Heart right ventricle (tissue), 16 donors: ENCODE measurements at places on chromosomes 3 and 15.
A peak's percentile ranks its signal among the peaks of the same experiment; 100 is the strongest.

DNA sequence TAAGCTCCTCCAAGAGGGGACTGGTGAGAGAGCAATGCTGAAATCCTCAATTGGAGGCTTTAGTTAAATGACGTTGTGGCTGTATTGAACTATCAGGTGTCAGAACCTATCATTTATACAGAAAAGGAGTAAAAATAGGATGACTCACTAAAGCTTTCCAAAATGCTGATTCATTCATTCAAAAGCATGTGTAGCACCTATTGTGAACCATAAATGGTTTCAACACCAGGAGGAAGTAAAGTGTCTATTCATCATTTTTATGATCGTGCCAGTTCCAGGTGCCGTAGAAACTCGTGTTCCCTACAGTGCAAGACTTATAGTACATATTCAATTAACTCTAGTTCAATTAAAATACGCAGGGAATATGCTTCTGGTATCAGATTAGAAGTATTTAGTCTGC lies 66.5 kb upstream of the ARRDC4 start:
- no peaks in the 10 kb centered on the region for H3K27me3 ChIP-seq
- H3K27ac ChIP-seq: no peak overlapping the region
- no peak for DNase-seq
- no peaks in the 10 kb centered on the region for H3K36me3 ChIP-seq
- H3K4me3 ChIP-seq: no peak overlapping the region

- H3K36me3 ChIP-seq: no peaks in the 10 kb centered on the region
- no peaks in the 10 kb centered on the region for H3K27me3 ChIP-seq
- no peak overlapping the region for H3K4me3 ChIP-seq
- H3K27ac ChIP-seq: no peak overlapping the region
- H3K4me1 ChIP-seq: no peaks in the 10 kb centered on the region
These were observed 60.0 kb downstream of the CHST2 start for GRCh38 chr3:143179603-143180002.

GRCh38 chr3:24433838-24434591 lies 60.6 kb downstream of the THRB start:
- H3K27ac ChIP-seq: peak overlapping the region; percentile 72
- no peaks in the 10 kb centered on the region for H3K27me3 ChIP-seq
- H3K36me3 ChIP-seq: no peaks in the 10 kb centered on the region
- H3K4me3 ChIP-seq: no peak overlapping the region
- peaks cover 4% of the 10 kb centered on the region for H3K4me1 ChIP-seq
- no peak for DNase-seq

- no peaks in the 10 kb centered on the region for H3K27me3 ChIP-seq
- H3K4me1 ChIP-seq: no peaks in the 10 kb centered on the region
- H3K27ac ChIP-seq: no peak overlapping the region
These were observed 142.5 kb downstream of the PDE8A start for GRCh38 chr15:85124173-85124572.

DNA sequence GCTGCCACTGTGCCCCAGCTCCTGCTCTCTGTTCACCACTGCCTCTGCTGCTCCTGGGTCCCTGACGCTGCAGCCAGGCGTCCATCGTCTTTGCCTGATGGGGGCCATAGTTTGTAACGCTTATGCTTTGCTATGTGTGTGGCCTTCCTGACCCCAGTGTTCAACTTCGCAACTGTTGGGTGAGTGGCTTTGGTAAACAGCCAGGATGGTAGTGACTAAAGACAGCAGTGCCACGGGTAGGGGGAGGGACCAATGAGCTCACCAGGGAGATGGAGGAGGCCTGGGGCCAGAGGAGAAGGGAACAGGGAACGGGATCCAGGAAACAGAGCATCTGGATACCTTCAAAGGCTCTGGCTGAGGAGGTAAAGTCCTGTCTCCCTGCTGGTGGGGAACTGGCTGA lies 75.9 kb upstream of the ALDH1L1 start:
- H3K4me3 ChIP-seq: no peak overlapping the region
- H3K4me1 ChIP-seq: no peaks in the 10 kb centered on the region
- no peak for DNase-seq
- no peak overlapping the region for H3K27ac ChIP-seq

DNA sequence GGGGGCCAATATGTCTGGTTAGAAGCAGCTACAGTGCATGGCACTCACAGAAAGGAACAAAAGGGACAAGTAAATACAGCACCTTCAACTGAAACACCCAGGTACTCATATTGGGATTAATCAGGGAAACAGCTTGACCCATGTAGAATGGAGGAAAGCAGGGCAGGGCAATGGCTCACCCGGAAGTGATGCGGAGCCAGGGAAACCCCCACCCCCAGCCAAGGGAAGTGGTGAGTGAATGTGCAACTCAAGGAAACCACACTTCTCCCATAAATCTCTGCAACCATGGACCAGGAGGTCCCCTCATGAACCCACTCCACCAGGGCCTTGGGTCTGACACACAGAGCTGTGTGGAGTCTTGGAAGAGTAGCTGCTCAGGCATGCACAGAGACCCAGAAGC lies 117.1 kb downstream of the MTHFS start:
- H3K27me3 ChIP-seq: no peaks in the 10 kb centered on the region
- H3K27ac ChIP-seq: no peak overlapping the region
- H3K4me1 ChIP-seq: no peaks in the 10 kb centered on the region
- no peak overlapping the region for H3K4me3 ChIP-seq
- no peak for DNase-seq

DNA sequence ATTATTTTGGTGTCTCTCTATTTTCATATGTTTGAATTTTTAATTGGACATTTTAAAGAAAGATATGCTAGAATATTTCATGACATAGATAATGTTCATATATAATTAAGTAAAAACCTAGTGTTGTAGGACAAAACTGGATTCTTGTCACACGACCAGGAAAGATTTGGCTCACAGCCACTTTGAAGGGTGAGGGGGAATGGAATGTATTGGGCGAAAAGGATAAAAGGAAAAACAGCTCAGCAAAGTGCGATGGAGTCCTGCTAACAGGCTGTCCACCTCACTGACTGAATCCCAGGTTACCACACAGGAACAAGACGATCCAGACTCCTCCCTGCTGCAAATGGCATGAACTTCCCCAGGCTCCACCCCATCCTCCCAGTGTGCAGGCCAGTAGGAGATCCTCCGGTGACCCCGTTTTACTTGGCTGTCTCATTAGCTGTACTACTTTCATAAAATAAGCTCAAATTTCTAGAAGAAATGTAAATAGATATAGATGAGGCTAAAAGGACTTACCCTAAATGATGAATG lies 186.2 kb downstream of the CD47 start:
- DNase-seq: no peak
- no peaks in the 10 kb centered on the region for H3K4me1 ChIP-seq
- no peaks in the 10 kb centered on the region for H3K36me3 ChIP-seq
- H3K27me3 ChIP-seq: no peaks in the 10 kb centered on the region
- H3K4me3 ChIP-seq: no peak overlapping the region

DNA sequence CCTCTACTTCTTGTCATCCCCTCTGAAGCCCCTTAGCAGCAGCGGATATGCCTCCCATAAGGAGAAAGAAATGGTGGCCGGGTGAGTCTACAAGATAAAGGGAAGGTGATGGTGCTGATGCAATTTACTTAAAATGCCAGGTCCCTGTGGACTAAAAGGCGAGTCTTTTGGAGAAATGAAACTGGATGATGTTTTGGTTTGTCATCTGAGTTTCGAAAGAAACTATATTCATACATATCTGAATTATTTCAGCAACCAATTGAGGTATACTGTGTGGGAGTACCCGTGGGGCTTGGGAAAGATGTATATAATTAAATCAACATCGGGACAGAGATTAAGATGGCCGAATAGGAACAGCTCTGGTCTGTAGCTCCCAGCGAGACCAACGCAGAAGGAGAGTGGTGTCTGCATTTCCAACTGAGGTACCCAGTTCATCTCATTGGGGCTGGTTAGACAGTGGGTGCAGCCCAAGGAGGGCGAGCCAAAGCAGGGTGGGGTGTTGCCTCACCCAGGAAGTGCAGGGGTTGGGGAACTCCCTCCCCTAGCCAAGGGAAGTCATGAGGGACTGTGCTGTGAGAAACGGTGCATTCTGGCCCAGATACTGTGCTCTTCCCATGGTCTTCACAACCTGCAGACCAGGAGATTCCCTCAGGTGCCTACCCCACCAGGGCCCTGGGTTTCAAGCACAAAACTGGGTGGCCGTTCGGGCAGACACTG lies 210.6 kb upstream of the CHRM5 start:
- no peaks in the 10 kb centered on the region for H3K4me1 ChIP-seq
- H3K27me3 ChIP-seq: no peaks in the 10 kb centered on the region
- no peak overlapping the region for H3K27ac ChIP-seq
- no peak for DNase-seq

- H3K27ac ChIP-seq: no peak overlapping the region
- H3K4me3 ChIP-seq: no peak overlapping the region
- peaks cover 2% of the 10 kb centered on the region for H3K4me1 ChIP-seq
- no peak for DNase-seq
- no peaks in the 10 kb centered on the region for H3K27me3 ChIP-seq
These were observed 66.6 kb downstream of the KCNMB2 start for GRCh38 chr3:178602856-178603255.

DNA sequence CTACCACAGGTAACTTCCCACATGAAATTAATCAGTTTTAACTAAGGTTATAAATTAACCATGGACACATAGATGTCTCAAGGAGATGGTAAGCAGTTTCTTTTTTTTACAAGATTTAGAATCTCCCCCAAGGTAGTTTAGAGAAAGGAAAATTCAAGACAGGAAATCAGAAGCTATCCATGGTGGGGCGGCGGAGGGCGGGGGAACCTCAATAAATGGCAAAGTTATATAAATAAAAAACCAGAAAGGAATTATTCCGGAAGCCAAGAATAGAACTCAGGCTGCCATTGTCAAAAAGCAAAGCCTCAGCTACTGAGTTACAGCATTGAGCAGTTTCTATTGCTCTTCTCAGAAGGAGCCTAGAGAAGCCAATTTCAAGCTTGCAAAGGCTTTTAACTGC lies 172.1 kb upstream of the SMAD3 start:
- H3K4me3 ChIP-seq: no peak overlapping the region
- no peak for DNase-seq
- H3K27me3 ChIP-seq: no peaks in the 10 kb centered on the region
- peaks cover 10% of the 10 kb centered on the region for H3K4me1 ChIP-seq

- H3K27ac ChIP-seq: no peak overlapping the region
- H3K4me3 ChIP-seq: no peak overlapping the region
- no peaks in the 10 kb centered on the region for H3K4me1 ChIP-seq
- no peaks in the 10 kb centered on the region for H3K36me3 ChIP-seq
These were observed 61.2 kb downstream of the PAK2 start for GRCh38 chr3:196800742-196801434.

DNA sequence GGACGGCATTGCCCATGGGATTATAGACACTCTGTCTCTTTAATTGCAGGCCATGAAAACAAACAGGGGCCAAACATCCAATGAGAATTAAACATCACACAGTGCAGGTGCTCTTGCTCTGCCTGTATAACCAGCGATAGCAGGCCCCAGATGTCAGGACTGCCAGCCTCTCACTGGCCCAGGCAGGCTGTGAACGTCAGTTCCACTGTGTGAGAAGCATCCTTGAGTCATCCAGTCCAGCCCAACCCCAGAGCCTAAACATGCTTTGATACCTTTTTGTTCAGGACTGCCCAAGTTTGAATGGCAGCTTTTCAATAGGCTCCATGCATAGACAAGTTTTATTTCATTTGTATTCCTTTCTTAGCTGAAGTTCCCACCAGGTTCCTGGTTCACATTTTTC lies 189.8 kb downstream of the SLCO3A1 start:
- H3K27me3 ChIP-seq: no peaks in the 10 kb centered on the region
- DNase-seq: no peak
- H3K36me3 ChIP-seq: no peaks in the 10 kb centered on the region

- no peak overlapping the region for H3K27ac ChIP-seq
- H3K36me3 ChIP-seq: no peaks in the 10 kb centered on the region
- no peaks in the 10 kb centered on the region for H3K27me3 ChIP-seq
- no peak overlapping the region for H3K4me3 ChIP-seq
- peaks cover 36% of the 10 kb centered on the region for H3K4me1 ChIP-seq
- DNase-seq: no peak
These were observed 112.2 kb upstream of the TSPAN3 start for GRCh38 chr15:77183066-77183465.

GRCh38 chr3:183044547-183045229 lies 54.6 kb downstream of the MCCC1 start:
- H3K27ac ChIP-seq: no peak overlapping the region
- no peaks in the 10 kb centered on the region for H3K27me3 ChIP-seq
- no peak for DNase-seq
- no peak overlapping the region for H3K4me3 ChIP-seq
- H3K4me1 ChIP-seq: no peaks in the 10 kb centered on the region
- H3K36me3 ChIP-seq: peaks cover 25% of the 10 kb centered on the region

GRCh38 chr3:63030666-63031065 lies 155.4 kb upstream of the CADPS start:
- H3K36me3 ChIP-seq: no peaks in the 10 kb centered on the region
- no peak overlapping the region for H3K27ac ChIP-seq
- no peaks in the 10 kb centered on the region for H3K27me3 ChIP-seq
- H3K4me3 ChIP-seq: no peak overlapping the region

DNA sequence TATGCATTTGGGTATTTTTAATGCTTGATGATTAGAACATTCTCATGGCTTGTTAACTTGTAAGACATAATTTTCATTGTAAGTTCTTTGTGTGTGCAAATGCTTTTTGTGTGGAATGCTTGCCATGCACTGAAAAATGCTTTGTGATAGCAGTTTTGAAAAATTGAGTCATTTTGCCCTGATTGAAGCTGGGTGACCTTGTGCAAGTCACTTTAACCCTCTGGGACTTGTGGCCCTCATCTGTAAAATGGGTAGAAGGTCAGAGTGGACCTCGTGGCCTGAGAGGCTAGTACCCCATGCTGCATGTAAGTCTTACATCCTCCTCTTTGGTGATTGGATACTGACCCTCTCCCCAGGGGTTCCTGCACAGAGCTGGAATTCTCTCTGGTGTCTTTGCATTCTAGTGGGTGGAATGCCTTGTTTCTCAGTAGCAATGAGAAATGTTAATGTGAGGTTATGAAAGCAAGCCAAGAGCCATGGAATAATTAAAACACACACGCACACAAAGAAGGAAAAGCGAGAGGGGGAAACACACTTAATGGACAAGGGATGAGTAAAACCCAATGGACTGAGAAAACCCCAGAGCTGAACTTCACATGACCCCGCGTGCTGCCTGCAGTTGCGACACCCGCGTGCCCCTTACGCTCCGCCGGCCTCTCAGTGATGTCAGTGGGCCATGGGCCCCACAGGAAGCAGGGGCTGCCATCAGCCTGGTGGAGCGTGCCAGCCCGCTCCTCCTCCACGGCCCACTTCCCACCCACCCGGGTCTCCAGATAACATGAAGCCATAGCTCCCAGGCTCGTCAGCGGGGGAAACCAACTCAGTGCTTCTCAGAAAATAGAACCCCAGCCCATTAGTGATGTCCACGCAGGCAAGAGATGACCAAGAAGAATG lies 44.0 kb downstream of the SMAD3 start:
- peaks cover 64% of the 10 kb centered on the region for H3K4me1 ChIP-seq
- no peak overlapping the region for H3K4me3 ChIP-seq
- H3K36me3 ChIP-seq: no peaks in the 10 kb centered on the region
- H3K27me3 ChIP-seq: no peaks in the 10 kb centered on the region

GRCh38 chr3:135238236-135238830 lies 443.3 kb downstream of the EPHB1 start:
- DNase-seq: no peak
- H3K4me1 ChIP-seq: no peaks in the 10 kb centered on the region
- no peak overlapping the region for H3K4me3 ChIP-seq
- H3K36me3 ChIP-seq: no peaks in the 10 kb centered on the region
